NCI-H187 (cell line): ENCODE measurements at places on chromosomes 4 and X.

- DNase-seq = no peak
Observed at GRCh38 chr4:101555341-101555880, 208.1 kb upstream of the PPP3CA start.

DNA sequence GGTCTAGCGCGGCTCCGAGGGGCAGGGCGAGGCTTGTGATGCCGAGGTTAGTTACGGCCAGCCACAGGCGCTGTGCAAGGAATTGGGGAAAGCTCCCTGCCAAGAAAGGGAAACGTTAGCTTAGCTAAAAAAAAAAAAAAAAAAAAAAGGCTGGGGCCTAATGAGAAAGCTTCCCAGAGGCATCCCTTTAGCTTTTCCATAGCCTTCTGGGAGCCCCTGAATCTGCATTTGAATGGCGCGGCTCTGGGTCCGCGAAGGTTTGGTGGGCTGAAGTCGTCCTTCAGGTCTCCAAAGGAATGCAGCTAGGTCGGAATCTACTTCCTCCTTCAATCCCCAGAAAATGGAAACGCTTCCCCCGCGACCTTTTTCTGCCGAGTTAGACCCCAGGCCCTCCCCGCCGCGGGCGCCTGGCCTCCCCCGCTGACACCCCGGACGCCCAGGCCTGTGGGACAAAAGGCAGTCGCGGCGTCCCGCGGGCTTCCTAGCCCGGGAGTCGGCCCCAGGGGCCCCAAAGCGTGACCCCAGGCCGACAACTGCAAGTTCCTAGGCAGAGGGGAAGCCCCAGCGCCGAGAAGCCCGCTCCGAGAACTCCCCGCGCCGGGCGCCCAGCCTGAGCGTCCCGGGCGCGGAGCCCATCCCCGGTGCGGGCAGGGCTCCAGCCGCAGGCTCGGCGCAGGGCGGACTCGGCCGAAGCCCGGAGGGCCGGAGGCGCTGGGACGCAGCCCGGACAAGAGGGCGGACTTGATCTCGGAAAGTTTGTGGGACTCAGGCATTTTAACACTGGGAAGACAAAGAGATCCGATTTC, 605 bp upstream of the FAT1 start:
- no peak for DNase-seq

GRCh38 chrX:40107291-40108161, 9.8 kb upstream of the BCOR start:
- no peak for DNase-seq

DNA sequence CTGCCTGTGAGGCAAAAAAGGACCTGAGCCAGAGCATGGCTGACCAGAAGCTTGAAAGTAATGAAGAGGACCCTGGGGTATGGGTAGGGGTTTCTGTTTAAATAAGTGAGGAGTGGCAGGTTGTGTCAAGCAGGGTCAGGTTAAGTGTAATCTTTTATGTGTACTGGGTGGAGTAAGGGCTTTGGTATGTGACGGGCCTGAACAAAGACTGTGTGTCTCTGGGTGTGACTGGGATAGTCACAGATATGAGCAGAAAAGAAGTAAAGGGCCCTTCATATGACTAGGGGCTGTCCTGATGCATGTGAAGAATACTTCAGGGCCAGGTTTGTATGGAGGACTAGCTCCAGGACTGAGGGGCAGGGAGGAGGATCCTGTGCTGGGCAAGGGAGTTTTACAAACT, 82.4 kb downstream of the ITIH6 start:
- no peak for DNase-seq

DNA sequence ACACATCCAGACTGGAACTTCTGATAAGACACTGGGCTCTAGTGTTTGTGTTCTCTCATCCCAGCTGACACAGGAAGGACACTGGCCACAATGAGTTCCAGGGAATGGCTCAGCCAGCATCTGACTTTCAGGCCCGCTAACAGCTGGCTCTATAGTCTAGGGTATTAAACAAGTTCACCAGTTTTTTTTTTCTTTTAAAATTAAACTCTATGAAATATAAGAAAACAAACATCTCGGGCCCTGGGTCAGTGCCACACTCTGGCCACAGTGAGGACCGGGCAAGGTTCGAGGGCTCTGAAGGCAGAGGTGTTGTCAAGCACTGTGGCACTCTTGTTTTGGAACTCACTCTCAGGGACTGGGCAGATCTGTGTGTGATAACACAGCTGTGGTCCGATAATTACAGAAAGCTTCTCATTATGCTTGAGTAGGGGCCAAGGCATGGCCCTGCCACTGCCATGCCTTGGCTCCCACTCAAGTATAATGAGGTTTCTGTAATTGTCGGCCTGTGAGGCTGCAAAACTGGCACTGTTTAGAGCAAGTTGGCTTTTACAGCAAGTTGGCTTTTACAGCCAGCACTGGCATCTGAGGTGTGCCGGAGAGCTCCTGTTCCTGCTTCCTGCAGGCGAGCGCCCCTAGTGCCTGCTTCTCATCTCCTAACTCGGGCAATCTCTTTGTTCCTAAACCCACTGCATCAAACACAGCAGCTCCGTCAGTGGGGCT, 62.8 kb downstream of the PPP1R2C start:
- DNase-seq = no peak

GRCh38 chr4:76802236-76803021, 95.5 kb downstream of the SOWAHB start:
- no peak for DNase-seq

DNA sequence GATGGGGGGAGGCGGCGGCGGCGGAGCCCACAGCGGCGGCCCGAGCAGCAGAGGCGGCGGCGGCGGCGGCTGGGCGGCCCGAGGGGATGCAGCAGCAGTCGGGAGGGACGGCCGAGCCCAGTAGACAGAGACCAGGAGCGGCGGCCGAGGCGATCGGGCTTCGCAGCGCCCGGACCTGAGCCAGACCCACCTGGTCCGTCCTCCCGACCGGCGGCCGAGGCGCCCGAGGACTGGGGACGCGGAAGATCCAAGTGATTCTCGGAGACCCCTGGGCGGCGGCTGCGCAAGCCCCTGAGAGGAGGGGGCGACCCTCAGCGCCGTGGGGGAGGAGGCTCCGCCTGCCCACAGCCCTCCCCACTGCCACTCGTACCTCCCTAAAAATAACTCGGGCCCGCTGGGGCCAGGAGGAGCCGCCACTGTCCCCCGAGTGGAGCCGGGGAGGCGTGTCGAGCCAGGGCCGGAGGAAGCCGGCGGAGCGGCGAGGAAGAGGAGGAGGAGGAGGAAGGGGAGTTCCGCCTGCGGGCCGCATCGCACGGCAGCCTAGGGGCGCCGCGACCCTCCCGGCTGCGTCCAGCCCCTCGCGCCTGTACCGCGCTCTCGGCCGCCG, 608 bp downstream of the RAPGEF2 start:
- no peak for DNase-seq

- DNase-seq = no peak
Observed at GRCh38 chr4:83124111-83124780, 9.7 kb upstream of the PLAC8 start.

- no peak for DNase-seq
Observed at GRCh38 chr4:122346503-122346902, 32.3 kb upstream of the ADAD1 start.

- no peak for DNase-seq
Observed at GRCh38 chr4:98170035-98170434, 26.8 kb upstream of the STPG2 start.

GRCh38 chrX:25143596-25143995, 127.8 kb upstream of the ARX start:
- no peak for DNase-seq

GRCh38 chr4:74206088-74206825, 48.3 kb downstream of the MTHFD2L start:
- DNase-seq = no peak

GRCh38 chrX:133412246-133412645, 3.0 kb downstream of the GPC4 start:
- no peak for DNase-seq

DNA sequence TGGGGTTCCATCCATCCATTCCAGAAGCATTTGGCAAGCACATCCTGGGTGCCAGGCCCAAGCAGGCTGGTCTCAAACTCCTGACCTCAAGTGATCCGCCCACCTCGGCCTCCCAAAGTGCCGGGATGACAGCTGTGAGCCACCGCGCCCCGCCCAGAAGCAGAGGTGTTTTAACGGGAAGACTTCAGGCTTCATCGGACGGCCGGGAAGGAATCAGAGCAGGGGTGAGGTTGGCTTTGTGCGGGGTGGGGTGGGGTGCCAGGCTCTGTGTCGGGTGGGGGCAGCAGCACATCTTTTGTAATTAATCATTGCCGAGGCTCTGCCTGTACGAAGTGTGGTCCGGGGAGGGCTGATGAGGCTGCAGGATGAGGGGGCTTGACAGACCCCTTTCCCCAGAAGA, 5.1 kb upstream of the SLC25A6 start:
- DNase-seq = no peak

DNA sequence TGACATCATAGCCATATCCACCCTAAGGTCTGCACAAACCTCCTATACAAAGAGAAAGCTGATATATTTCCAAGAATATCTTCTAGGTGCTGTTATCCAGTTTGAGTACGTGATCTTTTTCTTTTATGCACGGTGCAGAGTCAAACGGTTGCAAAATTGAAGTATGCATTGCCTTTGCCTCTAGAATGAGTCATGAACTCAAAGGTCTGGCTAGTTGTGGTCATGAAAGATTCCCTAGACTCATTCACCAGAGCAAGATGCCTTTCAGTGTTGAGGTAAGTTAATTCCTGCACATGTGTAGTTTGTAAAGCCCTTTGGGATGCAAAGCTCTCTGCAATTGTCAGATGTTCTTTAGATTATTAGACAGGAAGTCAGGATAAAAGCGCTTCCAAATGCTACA, 704.4 kb downstream of the PCDH19 start:
- DNase-seq = no peak

- DNase-seq = no peak
Observed at GRCh38 chr4:97589481-97590196, 553.6 kb downstream of the STPG2 start.

DNA sequence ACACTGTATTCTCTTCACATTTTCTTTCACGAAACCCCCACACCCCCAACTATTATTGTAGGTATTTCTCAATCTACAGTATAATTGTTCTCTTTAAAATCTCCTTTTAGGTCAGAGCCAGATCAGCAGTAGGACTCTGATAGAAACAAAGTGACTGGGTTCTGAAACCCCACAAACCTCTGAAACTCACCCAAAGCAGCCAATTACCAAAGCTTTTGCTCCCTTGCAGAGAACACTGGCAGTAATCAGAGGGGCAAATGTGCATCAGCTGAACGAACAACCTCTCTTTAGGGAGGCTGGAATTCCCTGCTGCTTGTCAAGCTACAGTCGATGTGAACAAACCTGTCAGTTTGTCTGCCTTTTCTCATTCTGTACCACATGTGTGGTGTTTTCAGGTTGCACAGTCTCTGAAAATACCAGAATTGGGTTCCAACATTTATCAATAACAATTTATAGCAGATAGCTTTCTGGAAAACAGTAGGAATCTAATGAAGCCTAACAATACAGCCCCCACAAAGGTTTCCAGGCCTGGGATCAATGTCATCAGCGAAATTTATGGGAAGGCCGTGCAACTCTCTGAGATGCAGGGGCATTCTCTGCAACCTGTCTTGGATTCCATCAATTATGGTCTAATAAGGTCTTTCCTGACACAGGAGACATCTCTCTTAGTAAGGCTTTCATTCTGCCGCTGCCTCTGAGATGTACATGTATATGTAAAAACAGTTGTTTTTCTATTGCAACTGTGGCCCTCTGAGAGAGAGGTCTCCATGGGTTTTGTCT, 395.9 kb downstream of the GPAT3 start:
- DNase-seq = no peak

DNA sequence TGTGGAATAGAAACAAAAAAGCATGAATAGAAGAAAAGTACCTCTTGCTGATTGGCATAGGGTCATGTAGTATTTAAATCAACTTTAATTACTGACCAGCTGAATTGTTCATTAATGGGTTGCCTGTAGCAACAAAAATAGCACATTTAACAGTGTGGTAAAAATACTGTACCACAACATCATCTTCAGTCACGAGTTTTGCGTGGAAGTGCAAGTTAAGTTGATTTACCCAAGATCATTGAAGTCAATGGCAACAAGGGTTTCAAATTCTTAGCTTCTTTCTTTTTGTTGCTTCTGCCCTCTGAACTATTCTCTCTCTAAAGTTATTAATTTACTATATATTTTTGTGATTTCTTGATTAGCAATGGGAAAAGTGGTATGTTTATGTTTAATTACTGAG, 526.6 kb downstream of the C4orf33 start:
- no peak for DNase-seq

- no peak for DNase-seq
Observed at GRCh38 chrX:19707246-19707871, 180.0 kb downstream of the SH3KBP1 start.

- no peak for DNase-seq
Observed at GRCh38 chrX:97123001-97123400, 239.3 kb downstream of the RPA4 start.

DNA sequence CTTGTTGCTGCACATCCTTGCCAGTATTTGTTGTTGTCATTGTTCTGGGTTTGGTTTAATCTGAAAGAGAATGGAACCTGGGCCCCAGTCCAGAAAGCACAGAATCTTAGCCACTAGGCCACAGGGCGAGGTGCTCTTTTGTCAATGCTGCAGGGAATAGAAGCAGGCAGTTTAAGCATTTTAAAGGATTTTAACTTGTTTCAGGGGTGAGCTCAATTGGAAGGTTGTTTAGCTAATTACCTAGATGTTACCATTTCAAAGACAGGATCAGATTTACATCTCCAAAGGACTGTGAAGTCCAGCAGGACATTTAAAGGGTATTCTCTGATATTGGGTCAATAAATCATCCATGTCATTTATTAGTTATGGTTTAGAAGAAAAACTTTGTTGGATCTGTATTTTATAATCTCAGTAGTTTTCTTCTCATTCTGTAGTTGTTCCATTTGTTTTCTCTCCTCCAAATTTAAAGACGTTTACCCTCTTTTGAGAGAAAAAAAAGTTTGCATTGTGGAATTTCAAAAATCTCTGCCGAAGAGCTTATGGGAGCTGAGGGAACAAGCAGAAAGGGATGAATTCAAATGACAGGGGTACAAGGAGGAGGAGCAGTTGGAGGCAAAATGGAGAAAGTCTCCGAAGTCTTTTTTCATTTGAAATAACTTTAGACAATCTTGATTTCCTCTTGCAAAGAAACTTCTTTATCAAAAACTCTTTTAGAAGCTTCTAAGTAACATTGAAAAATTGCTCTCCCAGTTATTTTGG, 57.5 kb upstream of the FAM47C start:
- DNase-seq = no peak

GRCh38 chr4:41454423-41454822, 83.5 kb upstream of the LIMCH1 start:
- DNase-seq = no peak
